Mesenteric fat pad (tissue), 1 donor: ENCODE measurements at places on chromosomes 6 and 20. TPM values are rescaled to one million over a fixed set of nuclear protein-coding genes. Genes with fewer than 3 reads are reported as not detected.

The VSX1 gene
- total RNA-seq: not detected

The CDH4 gene
- total RNA-seq: not detected

DNA sequence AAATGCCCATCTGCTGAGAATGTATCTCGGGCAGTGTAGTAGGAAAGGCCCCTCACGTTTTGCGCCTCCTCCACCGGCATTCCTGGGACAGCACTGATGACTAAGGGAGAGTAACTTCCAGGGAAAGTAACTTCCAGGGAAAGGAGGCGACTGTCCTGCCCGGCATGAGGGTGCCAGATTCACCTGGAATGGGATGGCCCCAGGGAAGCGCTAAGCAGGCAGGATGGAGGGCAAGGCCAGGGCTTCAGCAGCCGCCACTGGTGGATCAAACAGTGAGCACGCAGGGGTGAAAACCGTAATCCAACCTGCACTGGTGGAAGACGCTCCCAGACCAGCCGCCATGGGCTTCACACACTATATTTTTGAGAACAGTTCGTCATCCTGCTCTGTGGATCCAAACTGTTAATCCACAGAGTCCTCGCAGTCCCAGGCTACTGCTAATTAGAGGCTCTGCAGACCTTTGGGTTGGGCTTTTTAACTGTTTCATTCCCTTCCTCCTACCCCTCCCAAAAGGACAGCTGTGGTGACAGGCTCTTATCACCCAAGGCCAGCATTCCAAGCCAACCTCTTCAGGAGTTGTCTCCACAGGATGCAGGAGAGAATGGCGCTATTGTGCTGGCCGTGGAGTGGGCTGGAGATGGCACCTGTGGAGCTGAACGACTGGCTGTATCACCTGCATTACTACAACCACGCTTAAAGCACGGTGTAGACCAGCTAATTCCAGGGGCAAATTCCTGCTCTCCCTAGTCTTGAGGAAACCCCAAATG, 178.9 kb downstream of the DLL1 start:
- DNase-seq: peak; percentile 74

GRCh38 chr6:166658792-166659150, 31.7 kb upstream of the RPS6KA2 start:
- no peak for DNase-seq
